ENCODE measurements at places on chromosomes 7 and 10. TPM values are rescaled to one million over a fixed set of nuclear protein-coding genes. Genes with fewer than 3 reads are reported as not detected.

HTR7 gene
- total RNA-seq: 23.2 TPM

H2BK1 gene
- not detected for total RNA-seq

ACTR3C gene
- total RNA-seq: 5.5 TPM

SOSTDC1 gene
- not detected for total RNA-seq

NKX2-3 gene
- total RNA-seq: not detected

PNLIP gene
- total RNA-seq: not detected

REPIN1 gene
- total RNA-seq: 30.4 TPM

HDAC9 gene
- 29.7 TPM for total RNA-seq

GIMAP2 gene
- total RNA-seq: 0.21 TPM

NUDT13 gene
- 1.3 TPM for total RNA-seq

NRCAM gene
- 49.5 TPM for total RNA-seq

TCF7L2 gene
- total RNA-seq: 3.1 TPM

C10orf53 gene
- not detected for total RNA-seq

CPA1 gene
- total RNA-seq: not detected

GPR37 gene
- 2.9 TPM for total RNA-seq

SORBS1 gene
- 0.34 TPM for total RNA-seq

HOXA1 gene
- total RNA-seq: 0.07 TPM

GPR146 gene
- 1.2 TPM for total RNA-seq

FGF8 gene
- not detected for total RNA-seq

STEAP1B gene
- 5.5 TPM for total RNA-seq

Data from nasal cavity respiratory epithelium epithelial cell of viscerocranial mucosa (primary cell).